ENCODE measurements at places on chromosomes 16 and 17. TPM values are rescaled to one million over a fixed set of nuclear protein-coding genes. Genes with fewer than 3 reads are reported as not detected.

DNA sequence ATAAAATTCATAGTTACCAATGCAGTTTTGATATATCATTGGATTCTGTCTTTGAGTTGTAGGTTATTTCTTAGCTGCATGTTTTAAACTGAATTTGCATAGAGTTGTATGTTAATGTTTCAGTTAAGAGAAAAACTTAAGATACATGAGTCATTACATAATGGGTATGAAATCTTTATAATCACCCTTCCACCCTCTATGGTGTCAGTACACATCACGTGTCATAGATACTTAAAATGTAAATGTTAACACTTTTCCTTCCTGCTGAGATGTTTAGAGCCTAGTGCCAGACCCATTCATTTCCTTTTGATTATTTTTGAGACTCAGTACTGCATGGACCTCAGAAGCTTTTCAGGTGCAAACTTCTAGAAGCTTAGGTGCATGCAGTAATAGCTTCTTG is 20.5 kb downstream of the ZNF207 start:
- DNase-seq = no peak
- no peak overlapping the region for H3K4me3 ChIP-seq
- H3K27ac ChIP-seq = no peak overlapping the region
- H3K27me3 ChIP-seq = no peaks in the 10 kb centered on the region
- peaks cover 68% of the 10 kb centered on the region for H3K36me3 ChIP-seq

DNA sequence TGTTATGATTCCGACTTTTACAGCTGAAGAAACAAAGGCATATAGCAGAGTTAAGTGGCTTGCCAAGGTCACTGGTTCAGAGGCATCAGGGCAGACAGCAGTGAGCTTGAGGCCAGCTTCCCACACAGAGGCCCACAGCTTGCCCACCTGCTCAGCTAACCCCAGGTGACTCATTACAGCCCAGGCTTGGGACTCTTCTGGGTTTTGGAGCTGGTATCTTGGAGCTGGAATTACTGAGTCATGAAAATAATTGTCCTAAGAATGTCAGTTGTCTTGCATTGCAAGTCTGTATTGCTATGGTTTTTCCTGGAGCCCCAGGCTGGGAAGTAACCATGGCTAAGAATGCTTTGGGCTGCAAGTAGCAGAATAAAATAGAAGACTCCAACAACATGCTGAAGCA is 32.4 kb upstream of the IRX3 start:
- no peaks in the 10 kb centered on the region for H3K4me1 ChIP-seq
- H3K4me3 ChIP-seq = no peak overlapping the region
- H3K36me3 ChIP-seq = no peaks in the 10 kb centered on the region
- DNase-seq = no peak
- no peak overlapping the region for H3K27ac ChIP-seq
- no peaks in the 10 kb centered on the region for H3K27me3 ChIP-seq

DNA sequence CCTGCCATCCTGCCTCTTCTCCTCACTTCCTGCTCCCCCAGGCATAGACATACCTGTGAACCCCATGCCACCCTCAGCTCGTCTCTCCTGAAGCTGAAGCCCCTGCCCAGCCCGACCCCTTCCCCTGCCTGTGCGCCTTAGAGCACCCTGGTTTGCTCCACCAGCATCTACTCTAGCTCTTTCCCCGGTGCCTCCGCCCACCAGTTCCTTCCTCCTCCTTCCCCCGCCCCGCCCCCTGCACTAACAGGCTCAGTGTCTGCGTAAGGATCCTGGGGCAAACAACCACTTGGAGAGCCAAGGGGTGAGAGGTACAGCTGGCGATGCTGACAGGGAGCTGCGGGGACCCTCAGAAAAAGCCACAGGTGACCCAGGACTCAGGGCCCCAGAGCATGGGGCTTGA is 1.9 kb downstream of the GPR142 start:
- H3K27me3 ChIP-seq = no peaks in the 10 kb centered on the region
- H3K36me3 ChIP-seq = no peaks in the 10 kb centered on the region
- peak; percentile 64 for DNase-seq
- H3K27ac ChIP-seq = no peak overlapping the region
- peak overlapping the region; percentile 21 for H3K4me3 ChIP-seq

DNA sequence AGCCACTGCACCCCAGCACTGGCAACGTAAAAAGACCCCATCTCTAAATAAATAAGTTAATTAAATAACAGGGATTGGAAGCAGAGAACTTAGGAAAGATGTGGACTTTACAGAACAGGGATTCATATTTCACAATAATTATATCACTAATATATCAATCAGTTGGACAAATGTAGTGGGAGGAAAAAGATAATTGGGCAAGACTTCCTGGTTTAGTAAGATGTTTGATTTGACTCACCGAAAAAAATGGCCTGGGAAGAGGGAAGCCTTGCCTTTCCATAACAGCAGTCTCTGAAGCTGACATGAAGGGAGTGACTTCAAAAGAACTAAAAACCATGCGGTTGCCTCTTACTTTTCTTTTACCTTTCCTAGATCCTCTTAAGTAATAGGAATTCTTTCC is 15.2 kb upstream of the C17orf78 start:
- H3K27me3 ChIP-seq = no peaks in the 10 kb centered on the region
- no peaks in the 10 kb centered on the region for H3K36me3 ChIP-seq
- H3K4me1 ChIP-seq = peaks cover 13% of the 10 kb centered on the region
- no peak overlapping the region for H3K27ac ChIP-seq
- no peak for DNase-seq

DNA sequence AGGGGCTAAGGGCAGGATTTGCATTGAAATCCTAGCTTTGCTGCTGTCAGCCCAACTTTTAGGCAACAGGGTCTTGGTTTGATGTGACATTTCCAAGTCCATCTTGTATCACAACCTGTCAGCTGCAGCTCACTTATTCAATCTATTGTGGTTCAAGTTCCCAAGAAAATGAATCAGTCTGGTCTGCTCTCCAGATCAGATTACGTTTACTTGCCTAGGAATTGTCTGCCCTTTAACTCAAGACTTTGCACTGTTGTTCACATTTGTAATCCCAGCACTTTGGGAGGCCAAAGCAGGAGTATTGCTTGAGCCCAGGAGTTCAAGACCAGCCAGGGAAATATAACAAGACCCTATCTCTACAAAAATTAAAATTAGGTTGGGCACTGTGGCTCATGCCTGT is 10.0 kb downstream of the STX4 start:
- H3K36me3 ChIP-seq = peaks cover 4% of the 10 kb centered on the region
- H3K27ac ChIP-seq = no peak overlapping the region
- H3K4me3 ChIP-seq = no peak overlapping the region

GRCh38 chr17:77825621-77826020 is 132.9 kb upstream of the TNRC6C start:
- H3K27ac ChIP-seq = no peak overlapping the region
- H3K36me3 ChIP-seq = no peaks in the 10 kb centered on the region
- H3K27me3 ChIP-seq = peaks cover 5% of the 10 kb centered on the region
- no peak overlapping the region for H3K4me3 ChIP-seq

- H3K36me3 ChIP-seq = no peaks in the 10 kb centered on the region
- no peaks in the 10 kb centered on the region for H3K27me3 ChIP-seq
- H3K4me1 ChIP-seq = peaks cover 26% of the 10 kb centered on the region
- DNase-seq = peak; percentile 85
Measured at GRCh38 chr17:3796110-3796821, 4.7 kb downstream of the ITGAE start.

DNA sequence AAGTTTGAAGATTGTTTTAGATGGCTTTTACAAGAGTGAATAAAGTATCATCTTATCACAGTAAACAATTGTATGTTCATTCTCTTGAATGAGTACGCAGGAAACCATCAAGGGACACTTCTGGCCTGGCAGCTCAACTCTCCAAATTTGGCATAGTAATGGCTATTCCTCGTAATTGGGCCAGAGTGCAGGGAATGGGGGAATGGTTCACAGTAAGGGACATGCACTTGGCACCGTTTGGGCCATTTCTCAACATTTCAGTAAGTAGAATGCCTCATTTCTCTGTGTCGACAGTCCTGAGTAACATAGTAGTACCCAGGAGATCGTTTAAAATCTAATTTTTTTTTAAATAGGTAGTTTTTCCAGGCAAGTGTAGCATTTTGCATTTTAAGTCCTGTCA is 309.6 kb downstream of the KCNJ2 start:
- H3K27ac ChIP-seq = no peak overlapping the region
- H3K27me3 ChIP-seq = no peaks in the 10 kb centered on the region
- DNase-seq = no peak
- no peaks in the 10 kb centered on the region for H3K36me3 ChIP-seq

The TP53TG3F gene
- not detected for polyA plus RNA-seq

The TNS4 gene
- 0.41 TPM for polyA plus RNA-seq

The ZG16 gene
- polyA plus RNA-seq = not detected

The NAGPA gene
- polyA plus RNA-seq = 33.3 TPM
